ENCODE measurements at places on chromosomes 3 and 15.

DNA sequence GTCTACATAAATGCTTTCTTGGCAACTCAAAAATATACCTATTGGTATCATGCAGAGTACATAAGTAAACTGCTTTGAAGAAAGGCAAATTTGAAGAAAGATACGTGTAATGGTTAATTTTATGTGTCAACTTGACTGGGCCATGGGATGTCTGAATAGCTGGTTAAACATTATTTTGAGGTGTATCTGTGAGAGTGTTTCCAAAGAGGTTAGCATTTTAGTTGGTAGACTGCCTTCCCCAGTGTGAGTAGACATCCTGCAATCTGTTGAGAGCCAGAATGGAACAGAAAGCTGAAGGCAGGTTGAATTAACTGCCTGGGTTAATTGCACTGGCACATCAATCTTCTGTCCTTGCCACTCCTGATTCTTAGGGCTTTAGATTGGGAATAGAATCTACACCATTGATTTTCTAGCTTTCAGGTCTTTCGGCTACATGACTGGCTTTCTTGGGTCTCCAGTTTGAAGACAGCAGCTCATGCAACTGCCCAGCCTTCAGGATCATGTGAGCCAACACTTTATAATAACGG, 98.3 kb downstream of the CMSS1 start:
- DNase-seq = no peak
- H3K4me3 ChIP-seq = no peak overlapping the region
- H3K27ac ChIP-seq = no peak overlapping the region
- H3K27me3 ChIP-seq = no peaks in the 10 kb centered on the region
- H3K36me3 ChIP-seq = peaks cover 1% of the 10 kb centered on the region

DNA sequence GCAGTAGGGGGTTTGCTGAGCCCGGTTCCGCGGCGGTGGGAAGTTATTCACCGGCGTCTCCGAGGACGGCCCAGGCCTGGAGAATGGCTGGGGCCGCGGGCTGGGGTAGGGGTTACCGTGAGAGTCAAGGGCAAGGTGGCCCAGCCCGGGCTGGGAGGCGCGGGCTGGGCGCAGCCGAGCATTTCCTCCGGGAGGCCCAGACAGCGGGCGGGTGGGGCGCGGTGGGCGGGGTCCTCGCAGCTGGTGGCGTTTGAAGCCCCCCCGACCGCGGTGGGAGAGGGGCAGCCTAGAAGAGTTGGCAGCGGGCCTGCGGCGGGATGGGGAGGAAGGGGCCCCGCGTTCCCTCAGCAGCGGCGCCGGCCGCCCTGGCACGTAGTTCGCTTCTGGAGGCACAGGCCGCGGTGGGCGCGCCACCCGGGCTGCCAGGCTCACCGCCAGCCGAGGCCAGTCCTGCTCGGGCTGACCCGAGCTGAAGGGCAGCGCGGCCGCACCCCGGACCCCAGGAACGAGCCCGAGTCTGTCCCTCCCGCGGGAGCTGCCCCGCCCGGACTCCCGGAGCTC, 960 bp upstream of the KLF13 start:
- H3K4me3 ChIP-seq = peak overlapping the region; percentile 90
- H3K27ac ChIP-seq = peak overlapping the region; percentile 92
- no peaks in the 10 kb centered on the region for H3K27me3 ChIP-seq
- H3K4me1 ChIP-seq = peaks cover 42% of the 10 kb centered on the region

GRCh38 chr3:20310629-20311028, 124.6 kb upstream of the SGO1 start:
- no peaks in the 10 kb centered on the region for H3K4me1 ChIP-seq
- no peaks in the 10 kb centered on the region for H3K27me3 ChIP-seq
- H3K27ac ChIP-seq = no peak overlapping the region

DNA sequence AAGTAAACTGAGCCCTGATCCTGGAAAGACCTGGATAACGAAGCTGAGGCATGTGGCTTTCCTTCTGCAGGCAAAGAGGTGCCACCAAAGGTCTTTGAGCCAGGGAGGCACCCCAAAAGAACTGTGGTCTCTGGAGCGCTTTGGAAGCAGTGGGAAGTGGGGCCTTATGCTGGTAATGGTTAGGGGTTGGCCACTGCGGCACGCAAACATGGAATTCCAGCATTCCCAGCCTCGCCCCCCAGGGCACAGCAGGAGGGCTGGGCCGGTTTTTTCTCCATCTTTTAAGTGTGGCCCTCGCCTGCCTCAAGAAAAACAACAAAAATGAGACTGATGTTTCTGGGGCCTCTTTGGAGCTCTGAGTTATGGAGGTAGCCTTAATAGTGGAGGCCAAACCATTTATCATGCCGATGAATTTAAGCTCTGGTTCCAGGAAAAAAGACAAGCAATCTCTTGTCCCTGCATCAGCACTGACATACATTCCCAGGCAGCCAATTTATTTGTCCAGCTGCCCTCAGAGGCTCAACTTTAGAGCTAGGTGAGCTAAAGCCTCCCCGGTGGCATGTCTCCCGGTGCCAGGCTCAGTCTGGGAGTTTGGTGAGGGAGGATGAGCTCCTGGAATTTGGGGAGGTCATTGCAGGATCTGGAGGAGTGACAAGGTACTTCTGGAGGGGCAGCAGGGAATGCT, 109.0 kb downstream of the TLE3 start:
- no peak overlapping the region for H3K27ac ChIP-seq
- no peaks in the 10 kb centered on the region for H3K36me3 ChIP-seq
- no peaks in the 10 kb centered on the region for H3K4me1 ChIP-seq
- no peak for DNase-seq
- H3K4me3 ChIP-seq = no peak overlapping the region
- H3K27me3 ChIP-seq = peaks cover 31% of the 10 kb centered on the region

GRCh38 chr3:56988458-56989168, 71.9 kb upstream of the SPATA12 start:
- H3K4me3 ChIP-seq = no peak overlapping the region
- no peak overlapping the region for H3K27ac ChIP-seq
- peak; percentile 91 for DNase-seq
- peaks cover 30% of the 10 kb centered on the region for H3K4me1 ChIP-seq
- H3K27me3 ChIP-seq = peaks cover 26% of the 10 kb centered on the region
- H3K36me3 ChIP-seq = no peaks in the 10 kb centered on the region

- H3K4me3 ChIP-seq = peak overlapping the region; percentile 96
- H3K4me1 ChIP-seq = peaks cover 40% of the 10 kb centered on the region
- no peaks in the 10 kb centered on the region for H3K27me3 ChIP-seq
- no peak for DNase-seq
- peak overlapping the region; percentile 99 for H3K27ac ChIP-seq
- peaks cover 9% of the 10 kb centered on the region for H3K36me3 ChIP-seq
These were observed 660 bp downstream of the ZNF106 start for GRCh38 chr15:42490291-42490670.

DNA sequence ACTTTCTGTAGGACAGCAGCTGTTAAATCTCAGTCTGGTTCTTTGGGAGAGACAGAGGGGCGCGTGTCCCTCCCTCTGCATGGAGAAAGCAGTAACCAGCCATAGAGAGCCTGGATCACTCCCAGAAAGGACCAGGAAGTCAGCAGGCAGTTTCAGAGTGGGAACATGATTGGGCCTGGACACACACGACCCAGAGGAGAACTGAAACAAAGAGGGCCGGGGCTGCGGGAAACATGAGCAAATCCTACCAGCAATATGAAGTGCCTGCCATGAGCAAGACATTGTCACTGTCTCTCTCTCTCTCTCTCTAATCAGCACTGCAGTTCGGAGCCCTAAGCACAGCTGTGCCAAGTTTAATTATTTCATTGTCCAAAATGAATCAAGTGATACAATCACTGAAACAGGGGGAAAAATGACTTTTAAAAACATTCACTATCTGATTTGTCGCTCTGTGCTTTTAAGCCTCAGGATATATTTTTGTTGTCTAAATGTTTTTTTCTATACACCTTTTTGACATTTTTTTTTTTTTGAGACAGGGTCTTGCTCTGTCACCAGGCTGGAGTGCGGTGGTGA, 17.6 kb downstream of the MUC13 start:
- H3K36me3 ChIP-seq = no peaks in the 10 kb centered on the region
- DNase-seq = no peak
- no peak overlapping the region for H3K27ac ChIP-seq
- peaks cover 38% of the 10 kb centered on the region for H3K27me3 ChIP-seq

DNA sequence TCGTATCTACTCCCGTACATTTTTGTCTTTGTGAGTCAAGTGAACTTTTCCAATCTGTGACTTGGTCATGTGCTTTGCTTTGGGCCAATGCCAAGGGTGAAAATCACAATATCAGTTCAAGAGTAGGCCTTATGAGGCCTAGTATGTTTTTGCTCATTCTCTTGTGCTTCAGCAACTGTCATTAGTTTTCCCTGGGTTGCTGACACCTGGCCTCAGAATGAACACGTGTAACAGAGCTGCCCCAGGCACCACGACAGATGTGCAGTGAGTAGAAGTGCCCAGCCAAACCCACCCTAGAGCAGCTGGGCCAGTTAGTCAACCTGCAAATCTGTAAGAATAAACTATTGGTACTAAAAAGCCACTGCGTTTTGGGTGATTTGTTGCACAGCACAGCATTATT, 460.3 kb upstream of the WNT5A start:
- H3K27ac ChIP-seq = no peak overlapping the region
- H3K36me3 ChIP-seq = no peaks in the 10 kb centered on the region
- H3K4me1 ChIP-seq = no peaks in the 10 kb centered on the region

- peaks cover 43% of the 10 kb centered on the region for H3K4me1 ChIP-seq
- H3K4me3 ChIP-seq = peak overlapping the region; percentile 97
- H3K27ac ChIP-seq = peak overlapping the region; percentile 99
- no peaks in the 10 kb centered on the region for H3K27me3 ChIP-seq
These were observed 695 bp downstream of the RPL32 start for GRCh38 chr3:12840591-12841148.

DNA sequence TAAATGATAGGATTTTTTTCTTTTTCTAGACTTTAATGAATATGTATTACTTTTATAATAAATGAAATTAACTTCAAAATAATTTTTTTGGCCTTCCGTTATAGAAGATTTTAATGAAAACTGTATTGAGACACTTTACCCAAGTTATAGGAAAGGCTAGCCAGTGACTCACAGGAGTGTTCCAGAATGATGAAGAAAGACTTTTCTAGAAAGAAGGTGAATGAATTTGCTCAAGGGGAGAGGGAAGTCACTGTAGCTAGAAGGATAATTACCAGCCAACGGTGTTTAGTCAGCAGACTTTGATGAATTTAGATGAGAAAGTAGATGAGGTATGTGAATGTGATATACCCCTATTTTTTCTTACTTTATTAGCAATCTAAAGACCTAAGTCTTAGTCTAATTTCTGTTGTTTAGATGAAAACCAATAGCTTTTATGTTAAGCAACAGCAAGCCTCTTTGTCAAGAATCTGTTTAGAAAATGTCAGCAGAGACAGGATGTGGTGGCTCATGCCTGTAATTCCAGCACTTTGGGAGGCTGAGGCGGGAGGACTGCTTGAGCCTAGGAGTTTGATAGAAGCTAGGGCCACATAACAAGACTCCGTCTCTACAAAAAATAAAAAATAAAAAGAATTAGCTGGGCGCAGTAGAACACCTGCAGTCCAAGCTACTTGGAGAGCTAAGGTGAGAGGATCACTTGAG, 3.2 kb downstream of the ALAS1 start:
- peak overlapping the region; percentile 27 for H3K4me3 ChIP-seq
- H3K4me1 ChIP-seq = peaks cover 59% of the 10 kb centered on the region
- peaks cover 61% of the 10 kb centered on the region for H3K36me3 ChIP-seq
- peak overlapping the region; percentile 79 for H3K27ac ChIP-seq

GRCh38 chr15:69557707-69558409, 105.2 kb downstream of the RPLP1 start:
- peaks cover 6% of the 10 kb centered on the region for H3K27me3 ChIP-seq
- H3K4me3 ChIP-seq = no peak overlapping the region
- H3K36me3 ChIP-seq = no peaks in the 10 kb centered on the region
- no peak overlapping the region for H3K27ac ChIP-seq
- no peaks in the 10 kb centered on the region for H3K4me1 ChIP-seq

DNA sequence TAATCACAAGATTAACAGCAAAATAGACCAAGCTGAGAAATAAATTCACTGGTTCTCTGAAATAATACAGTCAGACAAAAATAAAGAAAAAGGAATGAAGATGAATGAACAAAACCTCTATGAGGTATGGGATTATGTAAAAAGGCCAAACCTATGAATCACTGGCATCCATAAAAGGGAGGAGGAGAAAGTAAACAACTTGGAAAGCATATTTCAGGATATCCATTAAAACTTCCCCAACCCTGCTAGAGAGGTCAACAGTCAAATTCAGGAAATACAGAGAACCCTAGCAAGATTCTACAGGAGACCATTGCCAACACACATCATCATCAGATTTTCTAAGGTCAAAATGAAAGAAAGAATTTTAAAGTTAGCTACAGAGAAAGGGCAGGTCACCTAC, 649.7 kb upstream of the CBLB start:
- H3K4me1 ChIP-seq = peaks cover 2% of the 10 kb centered on the region
- no peaks in the 10 kb centered on the region for H3K27me3 ChIP-seq

GRCh38 chr3:12287727-12288181, 1.1 kb upstream of the PPARG start:
- DNase-seq = no peak
- peaks cover 3% of the 10 kb centered on the region for H3K4me1 ChIP-seq
- H3K27me3 ChIP-seq = peaks cover 66% of the 10 kb centered on the region
- H3K4me3 ChIP-seq = peak overlapping the region; percentile 72

GRCh38 chr3:166100730-166101129, 263.5 kb upstream of the BCHE start:
- H3K27me3 ChIP-seq = no peaks in the 10 kb centered on the region
- no peaks in the 10 kb centered on the region for H3K36me3 ChIP-seq
- H3K4me1 ChIP-seq = no peaks in the 10 kb centered on the region
- no peak overlapping the region for H3K4me3 ChIP-seq
- no peak for DNase-seq
- no peak overlapping the region for H3K27ac ChIP-seq

DNA sequence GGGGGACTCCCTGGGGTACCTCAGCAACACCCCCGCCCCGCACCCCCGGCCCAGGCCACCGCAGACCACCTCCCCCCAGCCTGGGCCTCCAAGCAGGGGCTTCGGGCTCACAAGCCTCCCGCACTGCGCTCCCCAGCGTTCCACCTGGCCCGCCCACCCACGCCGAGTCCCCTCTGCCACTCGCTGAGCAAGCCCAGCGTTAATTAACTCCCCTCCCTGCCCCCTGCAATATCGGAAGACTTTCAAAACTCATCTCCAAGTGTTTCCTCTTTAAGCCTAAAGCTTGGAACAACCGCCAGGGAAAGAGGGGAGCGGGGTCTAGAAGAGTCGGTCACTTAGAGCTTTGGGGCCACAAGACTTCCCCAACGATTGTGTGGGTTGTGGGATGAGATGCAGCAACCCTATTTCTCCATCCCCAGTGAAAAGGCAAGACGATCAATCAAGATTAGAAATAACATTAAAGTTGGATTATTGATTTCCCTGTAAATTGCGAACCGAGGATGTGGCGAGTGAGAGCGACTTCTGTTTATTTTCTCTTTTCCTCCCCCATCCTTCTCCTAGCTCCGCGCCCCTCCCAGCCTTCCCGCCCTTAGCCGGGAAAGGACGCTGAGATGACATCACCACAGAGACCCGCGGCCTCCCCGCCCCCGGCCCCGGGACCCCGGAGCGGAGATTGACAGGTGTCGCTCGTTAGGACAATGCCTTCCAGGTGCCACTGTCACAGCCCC, 30.2 kb downstream of the NR2F2 start:
- H3K27me3 ChIP-seq = peaks cover 80% of the 10 kb centered on the region
- peaks cover 12% of the 10 kb centered on the region for H3K4me1 ChIP-seq
- peak; percentile 56 for DNase-seq

- H3K36me3 ChIP-seq = no peaks in the 10 kb centered on the region
- no peaks in the 10 kb centered on the region for H3K27me3 ChIP-seq
- no peak overlapping the region for H3K4me3 ChIP-seq
- H3K27ac ChIP-seq = no peak overlapping the region
- no peak for DNase-seq
These were observed 48.3 kb downstream of the GABRB3 start for GRCh38 chr15:26724381-26725150.

Data from activated CD4-positive, alpha-beta T cell treated with anti-CD3 and anti-CD28 coated beads, Interleukin-2, amount 10 ng/mL, durations not matched to agents 24 days and 14 days (primary cell).